ENCODE measurements at places on chromosomes 16 and 17. TPM values are rescaled to one million over a fixed set of nuclear protein-coding genes. Genes with fewer than 3 reads are reported as not detected.

RCVRN gene
- not detected for total RNA-seq

SULT1A1 gene
- total RNA-seq, result 5.9 TPM

CBX8 gene
- total RNA-seq, result 1.9 TPM

ABI3 gene
- 48.5 TPM for total RNA-seq

- no peaks in the 10 kb centered on the region for H3K27me3 ChIP-seq
- H3K4me3 ChIP-seq, result no peak overlapping the region
- H3K27ac ChIP-seq, result no peak overlapping the region
- no peaks in the 10 kb centered on the region for H3K36me3 ChIP-seq
- DNase-seq, result no peak
Observed at GRCh38 chr16:85041219-85042166, 13.9 kb downstream of the KIAA0513 start.

GRCh38 chr17:82320956-82321927 lies 3.8 kb upstream of the CD7 start:
- peak overlapping the region; percentile 53 for H3K4me3 ChIP-seq
- H3K36me3 ChIP-seq, result no peaks in the 10 kb centered on the region
- H3K27me3 ChIP-seq, result no peaks in the 10 kb centered on the region
- H3K4me1 ChIP-seq, result peaks cover 24% of the 10 kb centered on the region
- peak; percentile 86 for DNase-seq

DNA sequence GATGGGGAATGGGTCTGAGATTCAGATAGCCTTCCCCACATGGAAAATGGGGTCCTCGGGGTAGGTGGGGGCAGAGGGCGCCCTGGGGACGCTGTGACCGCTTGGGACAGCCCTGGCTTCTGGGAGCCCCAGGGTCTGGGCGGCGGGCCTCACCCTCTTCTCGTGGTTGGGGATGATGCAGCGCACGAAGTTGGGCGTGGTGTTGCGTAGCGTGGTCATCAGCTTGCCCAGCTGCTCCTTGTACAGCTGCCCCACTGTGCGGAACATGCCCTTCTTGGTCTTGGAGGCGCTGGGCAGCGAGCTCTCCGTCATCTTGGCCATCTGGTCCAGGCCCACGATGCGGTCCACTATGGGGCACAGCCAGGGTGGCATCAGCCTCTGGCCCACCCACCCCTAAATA lies 99.9 kb downstream of the NDE1 start:
- no peak overlapping the region for H3K27ac ChIP-seq
- no peaks in the 10 kb centered on the region for H3K4me1 ChIP-seq
- DNase-seq, result no peak
- no peaks in the 10 kb centered on the region for H3K27me3 ChIP-seq
- H3K4me3 ChIP-seq, result no peak overlapping the region

DNA sequence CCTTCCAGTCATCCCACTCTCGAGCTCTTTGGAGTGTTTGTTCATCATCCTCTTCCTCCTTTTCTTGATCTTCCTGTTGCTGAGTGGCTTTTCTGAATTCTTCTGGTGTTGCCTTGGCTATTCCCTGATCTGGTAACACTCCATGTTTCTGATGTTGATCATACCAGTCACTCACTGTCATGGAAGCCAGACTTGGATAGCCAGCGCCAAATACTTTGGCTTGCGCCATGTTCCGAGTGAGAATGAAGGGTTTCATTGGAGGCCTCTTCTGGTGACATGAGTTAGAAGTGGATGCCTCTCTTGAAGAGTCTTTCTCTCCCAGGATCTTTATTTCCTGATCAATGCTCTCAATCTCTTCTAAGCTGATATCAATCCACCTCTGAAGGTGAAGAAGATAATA lies 31.2 kb downstream of the TEX14 start:
- no peak for DNase-seq
- H3K4me1 ChIP-seq, result peaks cover 3% of the 10 kb centered on the region
- no peak overlapping the region for H3K27ac ChIP-seq
- no peak overlapping the region for H3K4me3 ChIP-seq
- H3K36me3 ChIP-seq, result no peaks in the 10 kb centered on the region
- no peaks in the 10 kb centered on the region for H3K27me3 ChIP-seq

- H3K36me3 ChIP-seq, result no peaks in the 10 kb centered on the region
- DNase-seq, result no peak
- H3K4me3 ChIP-seq, result no peak overlapping the region
- H3K27ac ChIP-seq, result no peak overlapping the region
Observed at GRCh38 chr17:33653399-33653788, 360.3 kb upstream of the ASIC2 start.

DNA sequence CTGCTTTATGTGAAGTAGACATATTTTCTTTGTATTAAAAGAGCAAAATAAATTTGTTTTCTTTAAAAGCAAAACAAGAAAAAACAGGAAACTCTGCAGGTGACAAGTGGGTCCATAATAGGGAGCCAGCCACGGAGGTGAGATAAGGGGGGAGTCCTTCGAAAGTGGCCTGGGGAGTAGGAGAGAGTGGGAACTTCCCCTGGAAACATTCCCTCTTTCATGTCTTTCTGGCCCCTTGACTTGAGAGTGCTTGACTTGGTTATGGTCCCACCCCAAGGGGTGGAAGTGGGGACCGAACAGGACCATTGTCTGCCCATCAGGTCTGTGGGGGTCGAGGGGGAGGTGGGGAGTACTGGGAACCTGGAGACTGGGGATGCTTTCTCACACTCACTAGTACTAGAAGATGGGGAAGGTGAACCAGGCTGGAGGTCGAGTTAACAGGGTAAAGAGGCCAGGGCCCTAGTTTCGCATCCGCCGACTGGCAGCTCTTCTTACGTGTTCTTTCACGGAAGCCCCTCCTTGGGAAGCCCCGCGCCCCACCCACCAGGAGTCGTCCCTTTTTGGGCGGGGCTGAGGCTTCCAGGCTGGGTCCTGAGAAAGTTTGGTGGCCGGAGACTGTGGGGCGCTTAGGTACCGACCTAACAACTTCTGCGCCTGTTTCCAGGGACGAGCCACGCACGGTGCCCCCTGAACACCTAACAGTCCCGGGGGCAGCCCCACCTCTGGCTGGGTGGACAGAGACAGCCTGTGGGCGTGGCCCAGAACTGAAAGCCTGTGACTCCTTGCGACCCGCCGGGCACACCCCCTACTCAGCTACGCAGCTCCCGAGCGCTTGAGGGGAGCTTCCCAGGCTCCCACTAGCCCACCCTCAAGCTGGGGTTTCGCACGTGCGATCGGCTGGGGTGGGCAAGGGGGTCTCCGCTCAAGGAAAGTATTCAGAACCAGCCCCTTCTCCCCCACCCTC lies 790 bp downstream of the TRADD start:
- DNase-seq, result peak; percentile 88
- no peaks in the 10 kb centered on the region for H3K36me3 ChIP-seq
- peaks cover 21% of the 10 kb centered on the region for H3K27me3 ChIP-seq
- H3K4me1 ChIP-seq, result peaks cover 69% of the 10 kb centered on the region
- H3K27ac ChIP-seq, result peak overlapping the region; percentile 93

DNA sequence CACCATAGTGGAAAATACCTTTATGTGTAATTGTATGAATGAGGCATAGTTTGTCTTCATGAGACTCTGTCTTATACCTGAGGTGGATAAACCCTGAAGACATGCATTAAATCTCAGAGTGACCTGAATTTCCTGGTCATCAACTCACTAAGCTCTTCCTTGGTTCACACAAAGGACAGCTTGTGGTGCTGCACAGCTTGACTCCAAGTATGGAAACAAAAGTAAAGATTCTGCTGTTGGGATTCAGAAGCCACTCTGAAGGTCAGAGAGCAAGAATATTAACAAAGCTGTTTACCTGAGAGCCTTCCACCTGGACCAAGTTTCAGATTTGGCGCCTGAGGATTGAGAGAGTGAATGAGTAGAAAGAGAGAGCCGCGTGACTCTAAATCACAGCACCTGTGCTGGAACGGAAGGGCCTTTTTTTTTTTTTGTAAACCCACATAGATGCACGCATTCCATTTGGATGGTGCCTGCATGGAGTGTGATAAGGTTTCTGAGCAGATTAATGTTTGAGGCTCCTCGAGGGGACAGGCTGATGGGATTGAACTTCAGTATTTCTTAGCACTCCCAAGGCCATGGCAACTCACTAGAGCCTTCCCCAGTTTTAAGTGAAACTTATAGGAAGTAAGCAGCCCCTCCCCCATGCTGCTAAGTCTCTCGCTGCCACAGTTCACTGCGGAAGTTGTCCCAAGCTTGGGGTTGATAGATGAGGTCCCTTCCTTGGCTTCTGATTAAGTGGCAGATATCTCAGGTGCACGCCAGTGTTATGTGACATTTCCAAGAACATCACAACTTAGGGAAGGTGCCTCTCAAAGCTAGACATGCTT lies 28.7 kb downstream of the CALB2 start:
- no peaks in the 10 kb centered on the region for H3K36me3 ChIP-seq
- DNase-seq, result no peak
- H3K27ac ChIP-seq, result no peak overlapping the region
- H3K27me3 ChIP-seq, result no peaks in the 10 kb centered on the region

- H3K27ac ChIP-seq, result no peak overlapping the region
- H3K36me3 ChIP-seq, result no peaks in the 10 kb centered on the region
- H3K4me3 ChIP-seq, result no peak overlapping the region
- no peaks in the 10 kb centered on the region for H3K4me1 ChIP-seq
Observed at GRCh38 chr17:34024806-34025551, 230.1 kb upstream of the CCL2 start.

GRCh38 chr17:27247071-27247957 lies 46.6 kb upstream of the WSB1 start:
- no peak overlapping the region for H3K27ac ChIP-seq
- H3K4me1 ChIP-seq, result no peaks in the 10 kb centered on the region

GRCh38 chr17:82878527-82878926 lies 38.7 kb upstream of the ZNF750 start:
- no peaks in the 10 kb centered on the region for H3K27me3 ChIP-seq
- peaks cover 28% of the 10 kb centered on the region for H3K4me1 ChIP-seq
- no peak for DNase-seq
- H3K36me3 ChIP-seq, result no peaks in the 10 kb centered on the region
- no peak overlapping the region for H3K4me3 ChIP-seq

DNA sequence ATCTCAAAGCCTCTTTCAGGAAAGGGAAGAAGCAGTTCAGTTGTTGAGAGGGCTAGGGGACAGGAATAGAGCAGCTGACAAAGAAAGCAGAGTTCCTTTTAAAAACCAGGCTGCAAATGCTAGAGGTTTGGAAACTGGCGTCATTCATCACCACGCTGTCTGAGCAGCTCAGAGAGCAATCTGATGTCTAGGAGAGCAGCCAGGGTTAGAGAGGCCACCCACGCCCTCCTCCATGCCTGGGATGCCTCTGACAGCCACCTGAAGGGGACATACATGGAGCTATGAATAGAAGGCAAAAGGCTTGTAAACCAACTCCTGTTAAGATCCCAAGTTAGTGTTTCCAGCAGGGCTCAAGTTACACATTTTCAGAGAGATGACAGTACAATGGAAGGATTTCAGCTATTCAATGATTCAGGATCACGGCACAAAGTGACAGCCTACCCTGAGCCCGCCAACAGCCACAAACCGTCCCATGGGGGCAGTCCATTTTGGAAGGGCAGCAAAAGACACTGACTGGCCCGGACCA lies 12.4 kb downstream of the RAB5C start:
- DNase-seq, result no peak
- no peak overlapping the region for H3K4me3 ChIP-seq
- H3K36me3 ChIP-seq, result peaks cover 11% of the 10 kb centered on the region
- H3K4me1 ChIP-seq, result peaks cover 5% of the 10 kb centered on the region
- no peak overlapping the region for H3K27ac ChIP-seq
- H3K27me3 ChIP-seq, result no peaks in the 10 kb centered on the region
